ENCODE measurements at places on chromosomes 1 and 21. TPM values are rescaled to one million over a fixed set of nuclear protein-coding genes. Genes with fewer than 3 reads are reported as not detected.

- DNase-seq = no peak
These were observed 42.8 kb upstream of the JAK1 start for GRCh38 chr1:65009176-65009575.

GRCh38 chr1:2943686-2944260, 77.5 kb upstream of the ACTRT2 start:
- no peak for DNase-seq

GRCh38 chr1:180451504-180451903, 50.9 kb downstream of the ACBD6 start:
- no peak for DNase-seq

The AZIN2 gene
- 2.2 TPM for total RNA-seq

The SERPINC1 gene
- not detected for total RNA-seq

The RAB13 gene
- total RNA-seq = 41.2 TPM

The RAVER2 gene
- total RNA-seq = 12.2 TPM

The ITLN1 gene
- total RNA-seq = not detected

The GPN2 gene
- 24.6 TPM for total RNA-seq

Data from PC-3 (cell line).